ENCODE measurements at places on chromosomes 7 and 10.

DNA sequence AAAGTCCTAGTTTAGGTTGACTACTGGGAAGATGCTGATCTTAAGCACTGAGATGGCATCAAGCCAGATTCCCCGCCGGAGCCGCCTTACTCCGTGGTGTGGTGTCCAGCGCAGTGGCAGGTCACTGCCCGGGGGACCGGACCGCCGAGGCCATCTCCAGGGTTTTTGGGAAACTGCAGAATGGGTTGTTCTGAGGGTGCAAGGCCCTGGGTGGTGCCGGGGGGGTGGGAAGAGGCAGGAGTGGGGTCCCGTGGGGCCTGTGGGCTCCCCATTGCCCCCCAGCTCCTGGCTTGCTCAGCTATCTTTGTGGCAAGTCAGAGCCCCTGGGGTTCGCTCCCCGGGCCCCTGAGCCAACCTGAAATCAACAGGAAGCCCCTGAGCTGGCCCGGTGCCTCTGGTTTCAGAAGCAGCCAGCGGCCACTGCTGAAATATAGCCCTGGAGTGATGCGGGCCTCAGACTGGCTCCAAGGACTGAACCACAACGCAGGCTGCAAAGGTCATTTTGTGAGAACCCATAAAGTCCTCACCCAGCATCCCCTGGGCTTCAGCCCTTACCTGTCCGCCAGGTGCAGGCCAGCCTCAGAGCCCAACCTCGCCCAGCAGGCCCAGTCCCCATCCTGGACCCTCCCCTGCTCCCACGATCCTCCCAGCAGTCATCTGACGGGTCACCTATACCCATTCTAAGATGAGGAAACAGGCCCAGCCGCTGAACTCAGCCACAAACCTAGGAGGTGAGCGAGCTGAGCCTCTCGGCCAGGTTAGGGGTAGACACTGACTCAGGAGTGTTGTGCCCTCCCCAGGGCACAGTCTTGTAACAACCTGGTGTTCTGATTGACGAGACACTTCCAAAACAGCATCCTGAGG lies 102.7 kb downstream of the PDGFA start:
- DNase-seq: no peak

DNA sequence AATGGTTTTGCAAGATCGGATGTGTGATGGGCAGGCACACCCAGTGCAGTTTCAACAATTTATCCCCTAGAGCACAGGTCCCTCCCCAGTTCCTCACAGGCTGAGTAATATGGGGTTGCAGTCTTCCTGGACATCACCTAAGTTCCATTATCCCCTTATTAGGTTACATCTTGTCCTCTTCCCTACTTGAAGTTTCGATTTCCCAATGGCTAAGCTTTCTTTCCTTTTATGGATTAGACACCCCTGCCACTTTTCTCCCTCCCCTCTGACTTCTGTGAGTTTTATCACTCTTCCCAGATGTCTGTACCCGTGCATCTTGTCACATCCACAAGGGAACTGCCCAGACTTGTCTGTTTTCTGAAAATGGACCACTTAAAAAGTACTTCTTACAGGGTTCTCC lies 2.4 kb upstream of the NIPSNAP2 start:
- no peak for DNase-seq

GRCh38 chr7:17302575-17303142 lies 4.2 kb downstream of the AHR start:
- no peak for DNase-seq

- no peak for DNase-seq
Observed at GRCh38 chr7:128100949-128101713, 69.9 kb upstream of the LRRC4 start.

GRCh38 chr7:47401611-47402570 lies 180.0 kb downstream of the TNS3 start:
- no peak for DNase-seq

GRCh38 chr7:121383235-121383910 lies 12.7 kb downstream of the FAM3C start:
- no peak for DNase-seq

Data from muscle of arm (tissue), 14 donors.